Osteocyte (in vitro differentiated cells): ENCODE measurements at places on chromosomes 16 and 17. TPM values are rescaled to one million over a fixed set of nuclear protein-coding genes. Genes with fewer than 3 reads are reported as not detected.

Gene TMEM204
- total RNA-seq: 13.5 and 14.5 TPM in 2 replicates

Gene G6PC1
- total RNA-seq: not detected in 2 replicates

Gene TXNDC17
- 49.1 and 53.5 TPM in 2 replicates for total RNA-seq

Gene KCNAB3
- total RNA-seq: 2.6 and 3.7 TPM in 2 replicates

Gene ADORA2B
- 8.9 TPM in 2 replicates for total RNA-seq

Gene STH
- total RNA-seq: not detected in 2 replicates

Gene HOXB7
- not detected in 2 replicates for total RNA-seq

Gene DPEP3
- total RNA-seq: not detected in 2 replicates

Gene CDH16
- total RNA-seq: not detected in 2 replicates

Gene CENPT
- 46.3 and 51.2 TPM in 2 replicates for total RNA-seq

Gene ADGRG3
- not detected in 2 replicates for total RNA-seq

Gene RNF222
- total RNA-seq: not detected in 2 replicates

Gene TMC5
- not detected in 2 replicates for total RNA-seq

Gene HAS3
- total RNA-seq: 0.89 and 1.6 TPM in 2 replicates

Gene C17orf100
- total RNA-seq: 3.1 and 3.2 TPM in 2 replicates
